ENCODE measurements at places on chromosomes 7 and 10.

DNA sequence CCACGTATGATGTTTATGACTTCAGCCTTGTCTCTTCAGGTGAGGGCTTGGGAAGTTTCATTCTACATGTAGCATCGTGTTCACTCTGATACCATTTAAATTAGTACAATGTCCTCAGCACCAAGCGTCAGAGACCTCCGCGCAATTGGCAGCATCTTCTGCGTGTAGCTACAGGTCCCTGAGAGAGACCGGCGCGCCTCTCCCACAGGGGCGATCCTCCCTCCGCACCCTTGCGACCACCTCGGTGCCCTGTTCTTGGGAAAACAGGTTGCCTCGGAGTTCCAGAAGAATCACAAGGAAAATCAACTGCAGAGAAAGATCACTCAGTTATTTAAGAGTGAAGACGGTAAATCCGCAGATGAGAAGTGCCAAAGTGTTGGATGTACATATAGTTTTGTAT lies 206.2 kb downstream of the GATA3 start:
- no peak for DNase-seq

- no peak for DNase-seq
Observed at GRCh38 chr7:146146831-146147486, 30.4 kb downstream of the CNTNAP2 start.

GRCh38 chr10:130500261-130501000 lies 364.2 kb downstream of the GLRX3 start:
- no peak for DNase-seq

GRCh38 chr7:46494441-46494840 lies 573.4 kb upstream of the IGFBP3 start:
- DNase-seq: no peak

GRCh38 chr10:32403091-32403490 lies 42.8 kb upstream of the CCDC7 start:
- no peak for DNase-seq

GRCh38 chr10:78160591-78160990 lies 126.9 kb downstream of the RPS24 start:
- no peak for DNase-seq

GRCh38 chr7:129698516-129699418 lies 87.2 kb downstream of the NRF1 start:
- DNase-seq: no peak

- no peak for DNase-seq
Observed at GRCh38 chr7:79506481-79506880, 53.0 kb upstream of the MAGI2 start.

DNA sequence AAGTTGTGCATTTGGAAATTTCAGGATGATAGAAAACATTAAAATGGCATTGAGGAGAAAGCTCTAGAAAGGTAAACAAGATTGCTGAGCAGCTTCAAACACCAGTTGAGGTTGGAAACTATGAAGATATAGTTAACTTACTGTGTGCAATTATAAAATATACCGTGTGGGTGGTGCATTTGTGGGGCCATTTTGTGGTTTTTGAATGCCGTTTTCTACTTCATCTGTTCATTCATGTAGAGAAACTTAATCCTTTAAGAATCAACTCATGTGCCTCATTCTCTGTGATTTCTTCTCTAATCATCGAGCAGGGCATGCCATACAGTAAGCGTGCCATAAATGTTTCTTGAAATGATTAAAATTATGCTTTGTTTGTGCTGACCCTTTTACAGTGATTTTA lies 232.8 kb upstream of the TEX47 start:
- DNase-seq: no peak

- DNase-seq: no peak
Observed at GRCh38 chr10:126433351-126433750, 45.1 kb upstream of the ADAM12 start.

GRCh38 chr10:119543814-119544642 lies 1.5 kb upstream of the RGS10 start:
- no peak for DNase-seq

- no peak for DNase-seq
Observed at GRCh38 chr7:23205909-23206767, 24.3 kb downstream of the NUP42 start.

Data from stimulated activated CD4-positive, alpha-beta T cell treated with anti-CD3 and anti-CD28 coated beads, Interleukin-1b, Interleukin-23, amount 100 ng/mL, for 1 hour (primary cell).